Tibial artery (tissue), 4 donors: ENCODE measurements at places on chromosomes 2 and 18.

- H3K27me3 ChIP-seq: no peaks in the 10 kb centered on the region
- H3K36me3 ChIP-seq: no peaks in the 10 kb centered on the region
- H3K27ac ChIP-seq: no peak overlapping the region
Measured at GRCh38 chr2:180003559-180003958, 3.5 kb downstream of the CWC22 start.

GRCh38 chr18:80170395-80171053 is 61.5 kb downstream of the ADNP2 start:
- no peaks in the 10 kb centered on the region for H3K27me3 ChIP-seq
- H3K36me3 ChIP-seq: no peaks in the 10 kb centered on the region
- H3K4me1 ChIP-seq: peaks cover 6% of the 10 kb centered on the region
- no peak overlapping the region for H3K4me3 ChIP-seq
- no peak overlapping the region for H3K27ac ChIP-seq

DNA sequence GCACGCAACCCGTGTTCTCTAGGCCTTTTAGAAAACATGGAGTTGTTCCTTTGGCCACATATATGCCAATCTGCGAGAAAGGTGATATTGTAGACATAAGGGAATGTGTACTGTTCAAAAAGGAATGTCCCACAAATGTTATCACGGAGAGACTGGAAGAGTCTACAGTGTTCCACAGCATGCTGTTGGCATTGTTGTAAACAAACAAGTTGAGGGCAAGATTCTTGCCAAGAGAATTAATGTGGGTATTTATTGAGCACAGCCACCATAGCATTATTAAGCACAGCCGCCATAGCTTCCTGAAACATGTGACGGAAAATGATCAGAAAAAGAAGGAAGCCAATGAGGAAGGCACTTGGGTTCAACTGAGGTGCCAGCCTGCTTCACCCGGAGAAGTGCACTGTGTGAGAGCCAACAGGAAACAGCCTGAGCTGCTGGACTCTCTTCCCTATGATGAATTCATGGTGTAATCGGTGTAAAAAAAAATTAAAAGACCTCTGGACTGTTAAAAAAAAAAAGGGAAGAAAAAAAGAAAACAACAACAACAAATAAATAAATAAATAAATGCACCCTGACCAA is 29.0 kb upstream of the REL start:
- H3K4me1 ChIP-seq: no peaks in the 10 kb centered on the region
- H3K4me3 ChIP-seq: no peak overlapping the region
- H3K27me3 ChIP-seq: no peaks in the 10 kb centered on the region
- no peaks in the 10 kb centered on the region for H3K36me3 ChIP-seq

GRCh38 chr18:10440884-10441283 is 13.6 kb upstream of the APCDD1 start:
- no peak overlapping the region for H3K4me3 ChIP-seq
- H3K4me1 ChIP-seq: no peaks in the 10 kb centered on the region
- H3K27ac ChIP-seq: no peak overlapping the region
- no peak for DNase-seq
- H3K27me3 ChIP-seq: no peaks in the 10 kb centered on the region

DNA sequence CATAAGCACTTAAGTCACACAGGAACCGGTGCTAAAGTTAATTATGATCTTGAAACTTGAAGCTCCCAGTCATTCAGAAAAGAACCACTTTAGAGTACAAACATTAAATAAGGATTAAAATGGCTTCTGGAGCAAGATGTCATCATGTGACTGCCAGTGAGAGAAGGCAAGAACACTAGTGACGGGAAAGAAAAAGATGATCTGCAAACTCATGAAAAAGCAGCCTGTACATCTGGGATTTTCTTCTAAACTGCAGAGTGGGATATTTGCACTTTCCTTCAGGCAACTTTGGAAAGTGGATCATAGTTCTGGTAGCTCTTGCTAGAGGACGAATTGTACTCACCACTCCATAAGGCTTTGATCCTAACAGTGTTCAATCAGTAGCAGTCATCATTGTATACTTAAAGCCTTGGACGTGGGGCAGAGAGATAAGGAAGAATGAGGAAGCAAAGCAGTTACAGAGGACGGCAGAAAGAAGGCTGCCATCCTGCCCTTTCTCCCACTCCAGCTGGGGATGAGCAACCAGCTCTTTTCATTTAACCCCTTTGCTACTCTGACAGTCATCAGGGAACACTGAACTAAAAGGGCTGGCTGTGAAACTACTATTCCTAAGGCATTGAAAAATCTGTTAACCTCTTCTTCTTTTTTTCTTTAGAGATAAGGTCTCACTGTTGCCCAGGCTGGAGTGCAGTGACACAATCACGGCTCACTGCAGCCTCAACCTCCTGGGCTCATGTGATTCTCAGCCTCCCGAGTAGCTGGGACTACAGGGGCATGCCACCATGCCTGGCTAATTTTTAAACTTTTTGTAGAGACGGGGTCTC is 18.1 kb downstream of the ABHD3 start:
- DNase-seq: no peak
- no peak overlapping the region for H3K27ac ChIP-seq
- H3K27me3 ChIP-seq: no peaks in the 10 kb centered on the region
- no peak overlapping the region for H3K4me3 ChIP-seq

GRCh38 chr2:28339516-28340175 is 53.0 kb upstream of the FOSL2 start:
- peak; percentile 67 for DNase-seq
- no peaks in the 10 kb centered on the region for H3K36me3 ChIP-seq
- H3K27me3 ChIP-seq: no peaks in the 10 kb centered on the region
- peak overlapping the region; percentile 83 for H3K27ac ChIP-seq
- peaks cover 67% of the 10 kb centered on the region for H3K4me1 ChIP-seq

DNA sequence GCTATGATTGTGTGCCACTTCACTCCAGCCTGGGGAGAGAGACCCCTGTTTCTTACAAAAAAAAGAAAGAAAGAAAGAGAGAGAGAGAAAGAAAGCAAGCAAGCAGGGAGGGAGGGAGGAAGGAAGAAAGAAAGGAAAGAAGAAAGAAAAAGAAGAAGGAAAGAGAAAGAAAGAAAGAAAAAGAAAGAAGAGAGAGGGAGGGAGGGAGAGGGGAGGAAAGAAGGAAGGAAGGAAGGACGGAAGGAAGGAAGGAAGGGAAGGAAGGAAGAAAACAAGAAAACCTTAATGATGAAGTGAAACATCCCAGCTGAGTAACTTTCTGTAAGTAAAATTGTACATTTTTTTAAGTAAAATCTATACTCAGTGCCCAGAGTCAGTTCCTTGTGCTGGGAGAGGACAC is 75.5 kb upstream of the GLS start:
- H3K4me3 ChIP-seq: no peak overlapping the region
- H3K27me3 ChIP-seq: no peaks in the 10 kb centered on the region
- DNase-seq: no peak
- H3K27ac ChIP-seq: no peak overlapping the region

DNA sequence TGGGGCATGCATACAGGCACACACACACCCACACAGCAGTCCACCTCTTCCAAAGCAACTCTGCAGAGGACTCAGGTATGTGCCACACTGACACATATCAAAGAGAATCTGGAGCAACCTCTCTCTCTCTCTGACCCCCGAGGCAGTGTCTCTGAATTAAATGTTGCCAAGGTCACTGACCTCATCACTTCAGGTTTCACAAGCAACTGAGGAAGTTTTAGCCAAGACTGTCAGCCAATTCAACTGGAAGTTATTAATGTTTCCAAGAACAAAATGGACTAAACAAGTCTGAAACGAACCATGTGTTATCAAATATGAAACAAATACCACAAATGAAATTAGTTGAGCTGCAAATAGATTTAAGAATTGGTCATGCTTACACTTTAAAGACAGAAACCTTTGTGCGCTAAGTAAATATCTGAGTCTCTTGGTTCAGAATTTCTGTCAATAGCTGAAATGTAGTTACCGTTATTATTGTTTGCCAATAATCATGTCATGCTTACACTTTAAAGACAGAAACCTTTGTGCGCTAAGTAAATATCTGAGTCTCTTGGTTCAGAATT is 86.1 kb downstream of the SLC25A12 start:
- H3K36me3 ChIP-seq: peaks cover 38% of the 10 kb centered on the region
- H3K27me3 ChIP-seq: no peaks in the 10 kb centered on the region
- no peak for DNase-seq
- H3K4me3 ChIP-seq: no peak overlapping the region
- H3K27ac ChIP-seq: no peak overlapping the region

DNA sequence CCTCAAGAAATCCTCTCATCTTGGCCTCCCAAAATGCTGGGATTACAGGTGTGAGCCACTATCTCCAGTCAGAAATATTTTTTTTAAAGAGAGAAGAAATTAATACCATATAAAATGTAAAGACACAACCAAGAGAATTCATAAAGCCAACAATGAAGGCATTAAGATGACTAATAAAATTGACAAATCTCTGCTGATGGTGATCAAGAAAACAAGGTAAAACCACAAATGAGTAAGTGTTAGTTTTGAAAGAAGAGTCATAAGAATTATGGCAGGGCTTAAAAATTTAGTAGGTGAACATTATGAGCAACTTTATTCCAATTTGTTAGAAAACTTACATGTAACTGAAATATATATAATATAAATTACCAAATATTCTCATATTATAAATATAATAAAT is 752.8 kb upstream of the CELF4 start:
- no peak overlapping the region for H3K4me3 ChIP-seq
- H3K4me1 ChIP-seq: no peaks in the 10 kb centered on the region
- H3K36me3 ChIP-seq: no peaks in the 10 kb centered on the region
- H3K27me3 ChIP-seq: no peaks in the 10 kb centered on the region

- DNase-seq: no peak
- no peaks in the 10 kb centered on the region for H3K27me3 ChIP-seq
- no peaks in the 10 kb centered on the region for H3K4me1 ChIP-seq
- H3K36me3 ChIP-seq: no peaks in the 10 kb centered on the region
- H3K4me3 ChIP-seq: no peak overlapping the region
Measured at GRCh38 chr2:233082931-233083755, 23.0 kb downstream of the INPP5D start.
